ENCODE measurements at places on chromosomes 6 and 20.

- no peak for DNase-seq
Measured at GRCh38 chr6:169495601-169496000, 206.2 kb downstream of the WDR27 start.

DNA sequence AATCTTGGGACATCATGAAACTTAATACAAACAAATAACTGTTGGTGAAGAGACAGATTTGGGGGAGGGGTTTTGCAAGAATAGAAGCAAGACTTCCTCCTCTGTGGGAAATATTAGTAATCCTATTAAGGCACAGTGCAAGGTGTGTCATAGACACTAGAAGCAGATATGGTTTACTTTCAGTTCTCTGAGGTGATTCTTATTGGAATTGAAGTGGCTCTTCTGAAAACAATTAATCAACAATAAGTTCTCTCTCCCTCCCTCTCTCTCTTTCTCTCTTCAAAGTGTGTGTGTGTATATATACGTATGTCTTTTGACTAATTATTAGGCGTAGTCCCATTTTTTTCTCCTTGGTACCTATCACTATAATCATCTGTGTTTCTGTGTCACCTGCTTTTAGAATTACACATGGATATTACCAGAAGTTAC, 99.8 kb downstream of the HIVEP2 start:
- DNase-seq, result peak; percentile 72

DNA sequence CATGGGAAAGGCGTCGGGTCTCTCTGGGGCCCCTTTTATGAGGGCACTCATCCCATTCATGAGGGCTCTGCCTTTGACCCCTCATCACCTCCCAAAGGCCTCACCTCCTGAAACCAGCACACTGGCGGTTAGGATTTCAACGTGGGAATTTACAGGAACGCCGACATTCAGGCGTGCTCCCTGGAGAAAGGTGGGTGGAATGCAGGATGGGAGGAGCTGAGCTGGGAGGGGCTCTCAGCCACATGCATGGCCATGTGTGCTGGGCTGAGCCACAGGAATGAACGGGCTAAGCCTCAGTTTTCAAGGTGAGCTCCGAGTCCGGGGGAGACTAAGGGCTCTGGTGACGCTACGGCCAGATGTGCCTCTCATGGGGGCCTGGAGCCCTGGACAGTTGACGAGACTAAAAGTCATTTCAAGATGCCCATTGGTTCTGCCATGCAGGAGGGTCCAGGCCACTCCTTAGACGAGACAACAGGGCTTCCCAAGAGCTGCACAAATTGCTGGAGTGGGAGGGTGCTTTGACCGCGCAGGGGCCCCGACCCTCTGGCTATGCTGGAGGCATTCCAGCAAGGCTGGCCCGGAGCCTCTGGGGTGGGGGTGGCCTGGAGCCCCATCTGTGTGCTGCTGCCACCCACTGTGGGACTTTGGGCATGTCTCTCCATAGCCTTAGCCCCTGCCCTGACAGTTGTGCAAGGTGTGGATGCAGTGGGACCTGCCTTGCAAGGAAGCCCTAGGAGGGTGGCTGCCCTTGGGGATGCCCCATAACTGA, 3.8 kb upstream of the ARFGAP1 start:
- DNase-seq, result peak; percentile 64

DNA sequence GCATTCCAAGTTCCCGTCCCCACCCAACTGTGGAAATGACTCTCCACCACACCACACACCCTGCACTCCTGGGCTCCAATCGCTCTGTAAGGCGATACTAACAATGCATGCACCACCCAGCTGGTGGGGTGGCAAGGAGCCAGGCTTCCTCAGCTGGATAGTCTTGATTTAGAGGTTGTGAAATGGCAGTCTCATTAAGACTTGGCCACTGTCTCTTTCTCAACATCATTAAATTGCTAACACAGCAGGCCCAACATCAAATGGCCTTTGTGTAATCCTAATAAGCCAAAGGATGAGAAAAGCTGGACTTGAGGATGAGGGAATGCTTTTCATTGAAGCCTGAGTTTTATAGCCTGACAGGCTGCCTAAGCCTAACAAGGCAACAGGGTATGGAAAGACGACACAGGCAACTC, 223.7 kb downstream of the GMDS start:
- peak; percentile 11 for DNase-seq

- DNase-seq, result no peak
Measured at GRCh38 chr20:35334311-35335101, 42.3 kb upstream of the FAM83C start.

GRCh38 chr20:57408131-57408530, 16.9 kb downstream of the RBM38 start:
- DNase-seq, result no peak

DNA sequence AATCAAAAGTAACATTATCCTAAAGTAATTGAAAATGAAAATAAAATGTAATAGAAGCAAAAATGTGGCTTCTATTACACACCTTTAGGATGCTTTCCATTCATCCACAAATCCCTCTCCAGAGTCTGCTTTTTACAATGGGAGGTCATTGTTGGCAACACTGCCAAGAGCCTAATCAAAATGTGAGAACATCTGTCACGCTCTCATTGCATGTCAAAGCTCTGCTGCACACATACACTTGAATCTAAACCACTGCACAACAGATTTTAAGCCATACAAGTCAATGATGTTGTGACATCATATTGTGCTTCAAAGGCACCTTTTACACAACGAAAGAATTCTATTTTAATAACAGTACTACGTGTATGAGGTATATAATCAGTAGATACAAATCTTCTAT, 82.1 kb downstream of the PREP start:
- no peak for DNase-seq

DNA sequence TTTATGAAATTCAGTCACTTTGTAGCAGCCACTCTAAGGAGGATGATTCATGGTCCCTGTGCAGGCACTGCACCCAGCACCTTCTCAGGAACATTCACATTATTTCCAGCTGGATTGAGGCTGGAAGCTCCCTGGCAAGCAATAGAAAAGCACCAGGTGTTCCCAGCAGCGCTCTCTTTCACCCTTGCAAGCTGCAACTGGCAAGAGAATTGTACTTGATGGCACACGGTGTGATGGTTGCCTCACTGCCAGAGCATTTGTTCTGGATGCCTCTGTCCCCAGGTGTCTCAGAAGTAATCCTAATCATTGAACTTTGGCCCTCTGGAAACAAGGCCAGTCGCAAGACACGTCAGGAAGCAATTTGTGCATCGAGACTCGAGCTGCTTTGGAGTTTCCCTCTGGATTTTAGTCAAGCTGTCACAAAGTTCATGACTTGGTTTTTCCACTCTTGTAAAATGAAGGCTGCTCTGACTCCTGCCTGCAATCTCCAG, 24.9 kb upstream of the PHACTR2 start:
- DNase-seq, result peak; percentile 27

GRCh38 chr6:26222571-26222970, 135.3 kb downstream of the HFE start:
- DNase-seq, result no peak

DNA sequence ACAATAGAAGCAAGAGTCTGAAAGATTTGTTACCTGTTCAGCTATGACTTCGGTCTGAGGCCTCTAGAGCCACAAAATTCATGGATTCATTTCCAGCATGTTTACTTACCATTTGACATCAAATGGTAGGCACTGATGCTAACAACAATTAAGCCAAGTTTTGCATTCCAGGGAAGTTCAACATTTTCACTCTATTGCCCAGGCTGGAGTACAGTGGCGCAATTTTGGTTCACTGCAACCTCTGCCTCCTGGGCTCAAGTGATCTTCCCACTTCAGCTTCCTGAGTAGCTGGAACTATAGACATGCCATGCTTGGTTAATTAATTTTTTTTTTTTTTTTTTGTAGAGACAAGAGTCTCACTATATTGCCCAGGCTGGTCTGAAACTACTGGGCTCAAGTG, 114.1 kb upstream of the SGK1 start:
- peak; percentile 47 for DNase-seq

DNA sequence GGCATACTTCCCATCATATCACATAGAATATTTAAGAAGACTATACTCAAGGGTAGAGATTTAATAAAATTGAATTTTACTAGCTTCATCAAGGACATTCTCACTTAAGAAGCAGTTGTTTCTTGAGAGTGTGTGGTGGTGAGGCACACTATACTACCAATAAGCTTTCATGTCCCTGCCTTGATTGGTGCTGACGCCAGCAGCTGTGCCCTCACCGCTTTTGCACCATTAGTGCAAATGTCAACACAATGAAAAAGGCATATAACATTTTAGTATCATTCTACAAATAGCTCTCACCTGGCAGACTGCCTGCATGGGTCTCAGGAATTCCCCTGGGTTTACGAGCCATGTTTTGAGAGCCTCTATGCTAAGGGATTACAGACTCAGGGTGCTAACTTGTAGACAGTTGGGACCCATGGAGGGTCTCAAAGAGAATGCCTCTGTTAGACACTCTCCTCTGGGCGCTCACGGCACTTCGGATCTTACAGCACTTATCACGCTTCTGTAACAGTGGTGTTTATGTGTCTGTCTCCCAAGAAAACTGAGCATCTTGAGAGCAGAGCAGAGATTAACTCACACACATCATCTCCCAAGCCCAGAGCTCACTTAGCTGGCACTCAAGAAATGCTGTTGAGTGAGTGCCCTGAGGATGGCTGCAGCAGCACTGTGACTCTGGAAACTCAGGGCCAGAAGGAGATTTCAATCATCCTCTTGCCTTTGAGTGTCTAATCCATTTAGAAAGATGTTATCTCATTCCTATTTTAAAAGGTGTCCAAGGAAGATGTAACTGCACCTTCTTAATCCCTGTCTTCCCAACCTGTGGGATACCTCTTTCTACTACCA, 143.3 kb upstream of the GPR6 start:
- DNase-seq, result no peak

- DNase-seq, result peak; percentile 95
Measured at GRCh38 chr6:161439093-161439492, 165.2 kb upstream of the AGPAT4 start.

DNA sequence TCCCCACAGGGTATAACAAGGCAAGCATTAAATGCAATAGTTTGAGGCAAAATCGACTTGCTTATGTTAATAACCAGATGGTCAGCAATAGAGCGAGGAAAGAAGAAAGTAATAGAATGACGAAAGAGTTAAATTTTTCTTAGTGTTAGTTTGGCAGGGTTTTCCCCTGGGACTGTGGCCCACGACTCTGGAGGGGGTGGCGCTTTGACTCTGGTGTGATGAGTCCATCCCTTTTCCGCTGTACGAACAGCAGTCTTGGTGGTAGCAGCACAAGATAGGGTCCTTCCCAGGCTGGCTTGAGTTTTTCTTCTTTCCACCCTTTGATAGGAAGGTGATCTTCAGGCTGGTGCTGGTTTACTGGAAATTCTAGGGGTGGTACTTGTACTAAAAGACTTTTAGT, 69.2 kb upstream of the GMDS start:
- DNase-seq, result no peak

- peak; percentile 44 for DNase-seq
Measured at GRCh38 chr6:161748535-161749416, 474.9 kb upstream of the AGPAT4 start.
